ENCODE measurements at places on chromosomes 1 and 21.
A peak's percentile ranks its signal among the peaks of the same experiment; 100 is the strongest.

DNA sequence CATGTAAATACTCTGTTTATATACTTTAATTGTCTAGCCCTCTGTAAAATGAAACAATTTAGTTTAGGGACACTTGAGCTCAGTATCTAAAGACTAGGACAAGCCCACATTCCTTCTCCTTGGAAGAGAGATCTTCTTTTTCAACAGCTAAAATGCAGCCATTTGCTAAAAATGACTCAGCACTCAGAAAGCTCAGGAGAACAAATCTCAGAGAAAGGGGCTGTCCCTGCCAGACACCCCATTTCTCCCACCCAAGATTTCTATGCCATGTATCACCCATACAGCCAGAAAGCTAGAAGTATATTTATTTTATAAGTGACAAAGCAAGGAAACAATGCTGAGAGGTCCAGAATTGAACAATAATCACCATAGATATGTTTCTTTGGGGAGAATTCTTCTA is 23.2 kb upstream of the PRDX6 start:
- no peak for DNase-seq

DNA sequence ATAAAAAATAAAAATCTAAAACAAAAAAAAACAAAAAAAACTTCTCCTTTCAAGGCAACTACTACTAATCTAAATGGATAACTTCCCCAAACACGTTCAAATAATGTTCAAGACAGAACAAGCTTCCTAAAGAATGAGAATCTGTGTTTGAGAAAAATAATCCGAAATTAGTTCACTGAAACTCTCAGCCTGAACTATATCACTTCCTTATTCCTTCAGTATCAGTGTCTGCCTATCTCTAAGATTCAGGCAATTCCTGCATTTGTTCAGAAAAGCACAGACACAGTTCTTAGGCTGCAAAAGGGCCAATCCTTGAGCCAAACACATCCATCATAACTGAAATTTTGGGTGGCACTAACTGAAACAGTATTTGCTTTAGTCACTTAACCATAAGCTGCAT is 22.4 kb downstream of the DSTYK start:
- DNase-seq, result no peak

DNA sequence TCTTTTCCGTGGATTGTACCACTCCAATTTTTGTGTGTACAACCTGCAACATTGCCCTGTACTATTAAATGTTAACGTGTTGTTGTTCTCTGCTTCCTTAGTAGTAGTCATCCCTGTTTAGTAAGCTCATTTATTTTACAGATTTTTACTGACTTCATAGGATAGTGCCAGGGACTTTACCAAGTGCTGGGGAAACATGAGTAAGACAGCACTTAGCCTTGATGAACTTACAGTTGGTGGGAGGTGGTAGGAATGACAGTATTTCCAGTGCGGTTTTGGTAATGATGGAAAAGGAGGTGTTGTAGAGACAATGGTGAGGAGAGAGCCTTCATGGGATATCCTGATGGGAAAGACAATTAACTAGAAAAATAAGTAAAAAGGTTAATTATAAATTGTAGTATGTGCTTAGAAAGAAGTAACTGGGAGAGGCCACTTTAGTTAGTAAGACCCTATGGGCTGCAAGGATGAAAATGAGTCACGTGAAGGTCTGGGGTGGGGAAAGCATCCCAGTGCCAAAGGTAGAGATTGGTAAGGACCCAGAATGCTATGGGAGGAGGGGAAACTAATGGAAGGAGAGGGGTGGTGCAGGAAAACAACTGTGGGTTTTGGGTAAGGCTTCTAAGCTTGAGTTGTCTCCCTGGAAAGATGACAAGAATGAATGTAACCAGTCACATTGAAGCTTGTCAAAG is 1.7 kb downstream of the RLF start:
- no peak for DNase-seq

GRCh38 chr1:220409771-220410595 is 118.0 kb upstream of the MARK1 start:
- DNase-seq, result no peak

GRCh38 chr1:90208949-90209348 is 214.0 kb downstream of the ZNF326 start:
- DNase-seq, result no peak

DNA sequence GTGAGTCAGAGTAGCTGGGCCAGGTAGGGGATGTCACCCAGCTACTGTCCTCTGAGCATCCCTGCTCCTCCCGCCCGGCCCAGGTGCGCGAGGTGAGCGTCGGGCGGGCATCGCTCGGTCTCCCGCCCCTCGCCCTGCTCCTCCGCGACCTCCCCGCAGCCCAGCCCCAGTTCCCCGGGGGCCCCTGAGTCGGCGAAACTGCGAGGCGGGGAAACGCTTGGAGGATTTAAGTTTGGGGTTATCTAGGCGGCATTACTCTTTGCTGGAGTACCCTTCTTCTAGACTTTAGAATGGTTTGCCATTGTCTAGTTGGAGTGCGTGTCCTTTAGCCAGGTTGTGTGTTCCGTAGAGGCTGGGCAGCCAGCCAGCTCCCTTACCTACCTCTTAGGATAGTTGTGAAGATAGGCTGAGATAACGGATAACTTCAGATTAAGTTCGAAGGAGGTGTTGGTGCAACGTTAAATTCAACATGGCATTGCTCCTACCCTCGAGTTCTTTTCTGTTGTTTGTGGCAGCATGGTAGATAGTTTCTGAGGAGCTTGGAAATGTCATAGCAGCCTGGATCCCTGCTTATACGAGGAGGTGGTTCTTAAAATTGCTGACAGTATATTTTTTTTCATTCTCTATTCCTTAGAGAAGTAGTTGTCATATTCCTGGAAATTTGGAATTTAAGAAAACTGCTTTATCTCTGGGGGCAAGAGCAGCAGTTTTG is 697 bp downstream of the AGO3 start:
- no peak for DNase-seq

- no peak for DNase-seq
These were observed 151.6 kb downstream of the KCNJ6 start for GRCh38 chr21:37764691-37765090.

DNA sequence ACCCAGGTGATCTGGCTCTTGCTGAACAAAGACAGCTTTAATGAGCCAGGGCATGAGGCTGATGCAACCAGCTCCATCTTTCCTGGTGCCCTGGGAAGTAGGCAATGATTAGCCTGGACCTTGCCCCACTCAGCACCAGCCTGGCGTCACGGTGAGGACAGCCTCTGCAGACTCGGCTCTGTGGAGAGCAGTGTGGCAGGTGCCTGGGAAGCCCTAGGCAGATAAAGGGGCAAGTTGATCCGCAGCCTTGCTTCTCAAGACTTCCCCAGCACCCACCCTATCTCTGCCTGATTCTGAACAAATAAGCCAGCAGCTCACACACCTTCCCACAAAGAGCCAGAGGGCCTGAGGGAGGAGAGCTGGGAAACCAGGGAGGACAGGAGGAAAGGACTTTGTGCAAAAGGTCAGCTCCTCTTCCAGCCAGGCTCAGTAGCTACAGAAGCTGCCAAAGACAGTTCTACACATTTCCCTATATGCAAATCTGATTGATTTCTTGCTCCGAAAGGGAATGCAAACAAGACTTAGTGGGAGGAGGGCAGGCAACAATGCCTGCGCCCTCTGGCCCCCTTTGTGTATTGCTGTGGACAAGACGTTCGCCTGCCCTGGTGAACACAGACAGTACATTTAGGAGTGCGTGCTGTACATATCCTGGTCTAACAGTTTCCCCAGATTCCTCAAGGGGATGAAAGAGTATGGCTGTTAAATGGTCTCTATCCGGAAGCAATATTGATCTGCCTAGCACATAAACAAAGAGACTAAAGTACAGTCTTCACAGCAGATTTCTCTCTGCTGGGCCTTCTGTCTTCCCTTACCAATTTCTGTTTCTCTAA is 63.8 kb downstream of the BCAR3 start:
- DNase-seq, result no peak

GRCh38 chr21:31543191-31543590 is 116.3 kb upstream of the SOD1 start:
- no peak for DNase-seq

- no peak for DNase-seq
These were observed 71.8 kb downstream of the ODF2L start for GRCh38 chr1:86324130-86324822.

GRCh38 chr1:187999973-188000372 is 1171.2 kb downstream of the PLA2G4A start:
- DNase-seq, result no peak

DNA sequence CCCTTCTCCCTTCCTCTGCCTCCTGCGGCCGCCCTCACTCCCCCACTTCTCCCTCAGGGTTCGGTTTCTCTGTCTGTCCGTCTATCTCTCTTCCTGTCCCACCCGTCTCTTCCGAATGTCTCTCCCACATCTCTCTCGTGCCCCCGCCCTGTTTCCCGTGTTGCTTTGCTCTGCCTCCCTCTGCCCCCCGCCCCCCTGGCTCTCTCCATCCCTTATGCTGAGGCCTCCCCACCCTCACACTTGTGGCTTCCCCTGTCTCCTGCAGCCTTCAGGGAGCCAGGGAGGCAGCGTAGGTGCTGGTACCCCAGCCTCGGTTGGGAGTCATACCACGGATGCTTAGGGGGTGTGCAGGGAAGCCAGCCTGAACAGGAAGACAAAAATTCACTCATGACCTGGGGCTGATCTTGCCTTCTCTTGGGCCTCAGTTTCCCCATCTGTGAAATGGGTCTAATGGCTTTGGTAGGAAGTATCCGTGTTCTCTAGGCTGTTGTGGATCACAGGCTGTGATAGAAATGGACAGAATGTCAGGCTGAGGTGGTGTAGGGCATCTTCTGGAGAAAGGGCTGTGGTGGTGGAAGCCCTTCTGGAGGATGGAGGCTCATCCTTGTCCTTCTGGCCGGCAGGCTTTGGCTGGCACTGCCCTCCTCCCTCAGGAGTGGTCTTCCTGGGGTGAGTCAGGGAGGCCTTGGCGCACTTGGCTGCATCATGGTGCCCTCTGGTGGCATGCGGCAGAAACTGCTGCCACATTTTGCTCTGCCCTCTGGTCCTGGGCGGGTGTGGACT is 55.5 kb downstream of the FOXO6 start:
- peak; percentile 37 for DNase-seq

DNA sequence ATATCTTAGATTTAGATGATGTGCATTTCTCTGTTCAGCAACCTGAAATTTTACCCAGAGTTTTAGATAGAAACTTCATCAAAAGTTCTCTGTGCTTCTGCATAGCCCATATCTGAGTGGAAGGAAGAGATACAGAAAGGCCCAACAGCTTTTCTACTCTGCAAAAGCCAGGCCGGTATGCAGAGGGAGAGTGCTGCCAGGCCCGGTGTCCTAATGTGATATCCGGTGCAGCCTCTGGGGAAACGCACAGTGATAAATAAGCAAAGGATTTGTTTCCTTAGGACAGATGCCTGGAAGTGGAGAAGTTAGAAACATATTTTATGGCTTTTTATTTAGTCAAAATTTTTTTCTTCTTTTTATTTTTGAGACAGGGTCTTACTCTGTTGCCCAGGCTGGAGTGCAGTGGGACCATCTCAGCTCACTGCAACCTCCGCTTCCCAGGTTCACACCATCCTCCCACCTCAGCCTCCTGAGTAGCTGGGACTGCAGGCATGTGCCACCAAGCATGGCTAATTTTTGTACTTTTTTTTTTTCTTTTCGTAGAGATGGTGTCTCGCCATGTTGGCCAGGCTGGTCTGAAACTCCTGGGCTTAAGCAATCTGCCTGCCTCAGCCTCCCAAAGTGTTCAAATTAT is 145.8 kb downstream of the PATJ start:
- DNase-seq, result no peak

DNA sequence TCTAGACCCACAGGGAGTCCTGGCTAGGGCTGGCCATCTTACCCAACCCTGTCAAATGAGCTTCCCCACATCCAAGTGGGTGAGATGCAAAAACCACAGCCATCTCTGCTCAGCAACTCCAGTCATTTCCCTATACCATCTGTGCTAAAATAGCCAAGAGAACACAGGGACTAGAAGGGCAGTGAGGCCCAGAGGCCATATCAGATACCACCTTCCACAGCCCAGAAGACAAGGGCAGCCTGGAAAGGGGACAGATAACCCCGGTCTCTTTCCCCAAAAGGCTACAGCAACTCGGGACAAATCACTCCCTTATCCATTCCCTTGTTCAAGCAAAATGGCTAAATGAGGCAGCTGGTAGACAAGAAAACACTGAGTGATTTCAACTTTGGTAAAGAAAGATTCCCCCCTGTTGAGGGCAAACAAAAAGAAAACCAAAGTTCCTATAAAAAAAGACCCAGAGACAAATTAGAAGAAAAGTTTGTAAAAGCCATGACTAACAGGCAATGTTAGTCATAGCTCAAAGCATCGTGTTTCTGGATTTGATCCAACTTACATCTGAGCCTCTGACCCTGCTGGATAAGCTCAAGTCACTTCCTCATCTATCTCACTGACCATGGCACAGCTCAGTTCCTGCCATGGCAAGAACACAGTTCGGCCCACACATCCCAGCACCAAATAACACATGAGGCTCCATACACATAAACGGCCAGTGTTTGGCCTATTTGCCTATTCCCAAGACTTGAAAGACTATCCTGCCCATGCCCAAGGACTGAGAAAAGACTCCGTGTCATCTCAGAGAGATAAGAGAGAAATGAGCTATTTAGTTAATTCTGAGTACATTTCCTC is 3.1 kb downstream of the LAMB3 start:
- no peak for DNase-seq

DNA sequence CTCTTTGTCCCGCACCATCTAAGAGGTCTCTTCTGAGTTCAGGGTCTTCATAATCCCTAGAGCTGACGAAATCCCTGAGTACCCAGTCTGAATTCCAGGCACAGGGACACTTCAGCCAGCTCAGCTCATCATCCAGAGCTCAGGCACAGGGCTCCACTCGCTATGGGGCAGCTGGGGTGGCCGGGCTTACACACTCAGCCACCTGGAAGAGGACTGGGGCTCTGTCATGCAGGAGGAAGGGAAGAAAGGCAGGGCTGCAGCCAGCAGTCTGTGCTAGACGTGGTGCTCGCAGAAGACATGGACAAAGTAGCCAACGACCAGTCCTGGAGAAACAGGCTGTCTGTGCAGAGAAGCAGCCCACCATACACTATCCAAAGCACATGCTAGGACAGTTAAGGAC is 88.5 kb downstream of the POFUT2 start:
- no peak for DNase-seq

- DNase-seq, result no peak
These were observed 20.7 kb upstream of the ATP1A1 start for GRCh38 chr1:116352349-116352813.

All from T-helper 1 cell (primary cell).